ENCODE measurements at places on chromosomes 3 and 15.
A peak's percentile ranks its signal among the peaks of the same experiment; 100 is the strongest.

DNA sequence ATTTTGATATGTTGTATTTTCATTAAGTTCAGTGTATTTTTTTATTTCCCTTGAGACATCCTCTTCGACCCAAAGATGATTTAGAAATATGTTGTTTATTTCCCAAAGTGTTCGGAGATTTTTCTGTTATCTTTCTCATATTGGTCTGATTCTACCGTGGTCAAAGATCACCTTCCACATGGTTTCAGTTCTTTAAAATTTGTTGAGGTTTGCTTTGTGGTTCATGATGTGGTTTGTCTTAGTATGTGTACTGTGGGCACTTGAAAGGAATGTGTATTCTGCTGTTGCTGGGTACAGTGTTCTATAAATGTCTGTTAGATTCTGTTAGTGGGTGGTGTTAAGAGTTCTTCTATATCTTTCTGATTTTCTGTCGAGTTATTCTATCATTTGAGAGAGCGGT lies 103.4 kb upstream of the FHIT start:
- no peak for DNase-seq

DNA sequence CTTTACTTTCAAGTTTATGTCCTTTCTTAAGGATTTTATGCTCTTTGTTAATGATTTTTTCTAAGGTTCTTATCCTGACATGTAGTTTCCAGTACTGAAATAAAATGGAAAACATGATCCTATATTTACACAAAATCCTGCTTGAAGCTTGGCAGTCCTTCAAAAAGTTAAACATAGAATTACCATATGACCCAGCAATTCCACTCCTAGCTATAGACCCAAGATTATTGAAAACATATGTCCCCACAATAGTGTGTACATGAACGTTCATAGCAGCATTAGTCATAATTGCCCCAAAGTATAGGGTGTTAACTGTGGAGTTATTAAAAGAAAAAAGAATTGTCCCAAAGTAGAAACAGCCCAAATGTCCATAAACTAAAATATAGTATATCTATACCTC lies 33.2 kb downstream of the ITGB5 start:
- no peak for DNase-seq

DNA sequence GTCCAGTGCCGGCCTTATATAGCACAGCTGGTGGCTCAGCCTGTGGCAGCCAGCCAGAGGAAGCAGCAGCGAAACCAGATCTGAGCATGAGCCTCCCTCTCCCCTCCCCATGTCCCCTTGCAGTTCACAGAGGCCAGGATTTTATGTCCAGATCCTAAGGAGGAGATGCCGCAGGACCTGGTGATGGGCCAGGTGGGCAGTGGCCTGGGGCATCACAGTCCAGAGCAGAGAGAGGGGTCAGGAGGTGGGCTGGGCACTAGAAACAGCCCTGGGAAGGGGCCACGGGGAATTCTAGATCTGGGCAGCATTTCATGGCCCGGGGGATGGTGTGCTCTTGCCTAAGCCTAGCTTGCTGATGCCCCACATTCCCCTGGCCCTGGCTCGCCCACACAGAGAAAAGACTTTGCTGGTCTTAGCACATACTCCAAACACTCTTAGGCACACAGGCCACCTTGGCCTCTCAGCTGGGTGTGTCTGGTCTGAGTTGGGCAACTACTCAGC lies 259 bp upstream of the CILP start:
- DNase-seq = no peak

GRCh38 chr3:113574213-113574612 lies 41.9 kb downstream of the SIDT1 start:
- no peak for DNase-seq

- DNase-seq = no peak
These were observed 165.1 kb downstream of the PPM1L start for GRCh38 chr3:160921020-160921635.

GRCh38 chr3:179935710-179936109 lies 101.0 kb downstream of the PEX5L start:
- no peak for DNase-seq

- no peak for DNase-seq
These were observed 98.2 kb upstream of the DCBLD2 start for GRCh38 chr3:98999675-99000074.

- DNase-seq = no peak
These were observed 470.5 kb downstream of the EPHA3 start for GRCh38 chr3:89577637-89578530.

GRCh38 chr3:53161820-53162671 lies 1.0 kb downstream of the PRKCD start:
- DNase-seq = peak; percentile 32

DNA sequence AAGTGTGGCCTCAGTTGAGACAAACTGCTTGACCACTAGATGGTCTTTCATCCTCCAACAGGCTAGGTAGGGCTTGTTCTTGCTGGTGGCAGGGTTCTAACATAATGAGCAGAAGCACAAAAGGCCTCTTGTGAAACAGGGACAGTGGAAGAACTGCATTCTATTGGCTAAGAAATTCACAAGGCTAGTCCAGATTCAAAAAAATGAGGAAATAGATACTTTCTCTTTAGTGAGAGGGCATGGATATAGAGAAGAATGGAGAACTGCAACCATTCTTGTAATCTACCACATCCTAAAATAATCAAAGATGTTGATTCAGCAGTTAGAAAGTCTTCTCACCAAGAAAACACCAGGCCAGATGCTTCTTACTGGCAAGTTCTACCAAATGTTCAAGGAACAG lies 143.7 kb upstream of the LRIG1 start:
- no peak for DNase-seq

DNA sequence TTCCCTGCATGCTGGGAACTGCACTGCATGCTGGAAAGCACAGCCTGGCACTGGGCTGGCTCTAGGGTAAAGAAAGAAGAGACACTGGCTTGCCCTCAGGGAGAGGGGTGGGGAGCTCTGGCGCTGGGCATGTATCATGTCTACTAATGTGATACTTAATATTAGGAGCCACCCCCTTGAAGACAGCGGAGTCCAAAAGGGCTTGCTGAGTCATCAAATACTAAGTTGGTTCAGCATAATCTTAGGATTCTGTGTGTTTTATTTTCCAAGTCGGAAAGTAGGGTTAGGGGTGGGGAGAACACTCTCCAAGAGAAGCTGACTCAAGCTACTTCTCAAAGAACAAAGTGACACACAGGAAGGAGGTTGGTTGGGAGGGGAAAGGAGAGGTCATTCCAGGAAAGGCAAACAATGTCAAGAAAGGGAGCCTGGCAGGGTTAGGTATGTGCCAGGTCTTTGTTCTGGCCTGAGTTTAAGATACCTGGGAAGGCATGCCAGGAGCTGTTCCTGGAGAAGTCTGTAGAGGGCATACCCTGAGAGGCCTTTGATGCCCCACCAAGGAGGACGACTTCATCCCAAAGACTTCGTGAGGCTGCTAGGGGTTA lies 237.8 kb upstream of the NR2E3 start:
- DNase-seq = no peak

DNA sequence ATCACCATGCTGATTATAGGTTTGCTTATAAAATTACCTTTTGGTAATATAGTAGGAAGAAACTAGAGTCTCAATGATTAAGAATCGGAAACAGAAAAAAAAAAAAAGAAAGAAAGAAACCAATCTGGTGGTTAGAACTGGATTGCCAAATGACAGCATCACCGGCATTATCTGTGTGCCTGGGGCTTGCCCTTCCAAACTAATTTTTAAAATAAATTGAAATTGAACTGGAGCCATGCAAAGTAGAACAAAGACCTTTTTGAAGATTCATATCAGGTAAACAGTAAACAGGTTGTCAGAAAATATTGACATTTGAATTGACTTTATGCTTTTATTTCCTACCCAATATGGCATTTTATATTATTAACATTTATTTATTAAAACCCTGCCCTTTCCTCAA lies 11.2 kb upstream of the CPB1 start:
- DNase-seq = no peak

Data from stimulated activated CD8-positive, alpha-beta memory T cell treated with anti-CD3 and anti-CD28 coated beads, Interleukin-15, amount 100 ng/mL, for 4 hours (primary cell).